ENCODE measurements at places on chromosomes 7 and 10.

GRCh38 chr10:69014171-69014570 is 25.6 kb downstream of the KIFBP start:
- no peak for DNase-seq

GRCh38 chr7:150411606-150412005 is 32.5 kb downstream of the ZNF775 start:
- DNase-seq, result no peak

DNA sequence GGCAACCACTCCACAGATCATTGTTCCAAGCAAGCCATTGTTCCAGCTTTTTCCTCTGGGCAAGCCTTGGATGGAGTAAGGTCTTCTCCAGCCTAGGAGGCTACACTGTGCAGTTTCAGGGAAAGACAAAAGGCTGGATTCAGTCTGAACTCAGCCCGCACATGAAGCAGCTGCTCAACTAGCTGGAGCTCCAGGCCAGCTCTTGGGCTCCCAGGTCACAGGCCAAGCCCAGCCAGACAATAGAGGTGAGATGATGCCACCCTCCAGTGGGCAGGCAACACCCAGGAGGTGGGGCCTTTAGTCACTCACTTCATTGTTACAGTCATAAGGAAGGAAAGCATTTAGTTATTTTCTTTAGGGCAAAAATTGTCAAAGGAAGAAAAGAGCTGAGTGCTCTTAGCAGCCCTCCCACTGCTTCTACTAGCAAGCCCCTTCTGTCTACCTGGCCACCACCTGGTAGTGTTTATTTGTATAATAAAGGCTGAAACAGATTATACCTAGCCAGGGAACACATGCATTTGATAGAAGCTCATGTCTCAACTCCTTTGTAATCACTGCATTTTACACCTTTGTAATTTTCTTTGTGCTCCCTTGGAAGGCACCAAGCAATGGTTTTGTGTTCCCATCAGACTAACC is 253.4 kb downstream of the WDR11 start:
- no peak for DNase-seq

DNA sequence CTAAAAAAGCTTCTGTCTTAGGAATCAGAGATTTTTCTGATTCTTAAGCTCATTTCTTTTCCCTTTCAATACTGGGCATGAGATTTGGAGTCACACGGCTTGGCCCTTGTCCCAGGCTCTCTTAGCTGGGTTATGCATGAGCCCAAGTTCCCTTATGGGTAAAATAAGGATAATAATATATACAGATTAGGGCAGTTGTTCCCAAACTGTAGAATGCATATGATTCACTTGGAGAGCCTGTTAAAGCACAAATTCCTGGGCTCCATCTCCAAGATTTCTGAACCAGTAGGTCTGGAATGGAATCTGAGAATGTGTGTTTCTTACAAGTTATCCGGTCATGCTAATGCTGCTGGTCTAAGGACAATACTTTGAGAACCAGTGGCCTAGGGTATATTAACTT is 154.0 kb downstream of the REEP3 start:
- DNase-seq, result no peak

DNA sequence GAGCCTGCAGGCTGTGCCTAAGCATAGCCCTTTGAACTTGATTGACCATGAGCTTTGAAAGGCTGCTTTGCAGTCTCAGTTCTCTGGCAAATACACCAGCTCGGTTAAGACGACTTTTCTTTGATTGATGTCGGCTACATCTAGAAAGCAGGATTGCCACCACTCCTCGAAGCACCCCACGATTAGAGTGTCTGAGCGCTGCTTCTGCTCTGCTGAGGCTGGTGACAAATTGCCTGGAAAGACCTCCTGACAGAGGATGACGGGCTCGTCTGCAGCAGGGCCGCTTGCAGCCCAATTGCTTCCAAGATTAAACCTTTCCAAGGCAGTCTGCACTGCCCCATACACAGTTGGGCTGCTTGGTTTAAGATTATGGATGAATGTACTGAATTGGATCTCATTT is 182.0 kb downstream of the CUX1 start:
- no peak for DNase-seq

- DNase-seq, result no peak
These were observed 36.0 kb upstream of the RSU1 start for GRCh38 chr10:16853201-16853600.

DNA sequence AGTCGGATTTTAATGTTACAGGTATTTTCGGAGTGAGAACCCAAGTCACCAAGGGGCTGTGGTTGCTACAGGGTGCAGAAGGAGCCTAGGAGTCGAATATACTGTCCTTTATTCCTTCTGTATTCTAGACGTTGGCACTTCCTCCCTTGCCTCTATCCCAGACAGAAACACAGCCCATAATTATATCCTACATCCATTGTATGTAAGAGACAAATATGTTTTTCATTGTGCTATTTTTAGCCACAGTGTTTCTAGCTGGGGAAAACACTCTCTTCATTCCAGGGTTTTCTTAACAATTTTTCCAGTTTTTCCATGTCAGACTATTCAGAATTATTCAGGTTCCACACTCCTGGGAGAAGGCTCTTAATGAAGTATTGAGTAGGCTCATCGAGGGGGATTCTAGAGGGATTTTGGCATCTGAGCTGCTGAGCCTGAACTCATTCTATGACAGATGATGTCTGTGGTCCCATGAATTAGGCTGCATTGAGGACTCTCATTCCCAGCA is 32.6 kb downstream of the KIAA1217 start:
- DNase-seq, result no peak

DNA sequence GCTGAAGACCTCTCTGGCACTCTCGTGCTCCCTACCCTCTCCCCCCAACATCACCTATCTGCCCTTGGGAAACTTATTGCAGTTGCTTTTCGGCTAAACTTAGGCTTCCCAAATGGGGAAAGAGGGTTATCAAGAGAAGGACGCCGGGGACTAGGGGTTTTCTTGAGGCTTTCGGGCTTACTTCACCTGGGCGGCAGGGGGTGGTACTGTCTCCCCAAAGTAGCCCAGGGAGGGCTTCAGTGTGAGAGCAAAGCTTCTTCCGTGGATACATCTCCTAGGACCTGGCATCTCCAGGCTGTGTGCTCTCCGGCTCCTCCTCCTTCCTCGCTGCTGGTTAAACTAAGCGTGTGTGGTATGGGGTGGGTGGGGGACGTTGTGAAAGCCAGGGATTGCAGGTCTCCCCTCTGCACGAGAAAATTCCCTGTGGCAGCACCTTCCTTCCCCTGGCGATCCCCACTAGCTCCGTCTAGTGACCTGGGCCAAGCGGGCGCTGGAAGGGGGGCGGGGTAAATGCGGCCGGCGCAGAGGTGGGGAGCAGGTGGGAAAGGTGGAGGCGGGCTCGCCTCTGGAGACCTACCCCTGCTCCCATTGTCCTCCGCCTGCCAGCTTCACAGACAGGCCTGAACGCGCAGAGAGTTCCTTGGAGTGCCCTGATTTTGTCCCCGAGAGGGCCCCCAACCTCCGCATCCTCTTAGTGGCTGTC is 1.1 kb downstream of the PLXDC2 start:
- DNase-seq, result no peak

GRCh38 chr7:131011432-131011742 is 277.4 kb upstream of the KLF14 start:
- DNase-seq, result no peak

- DNase-seq, result no peak
These were observed 82.4 kb downstream of the APBB1IP start for GRCh38 chr10:26520575-26520974.

- DNase-seq, result no peak
These were observed 50.3 kb downstream of the MAD1L1 start for GRCh38 chr7:2182461-2182860.

DNA sequence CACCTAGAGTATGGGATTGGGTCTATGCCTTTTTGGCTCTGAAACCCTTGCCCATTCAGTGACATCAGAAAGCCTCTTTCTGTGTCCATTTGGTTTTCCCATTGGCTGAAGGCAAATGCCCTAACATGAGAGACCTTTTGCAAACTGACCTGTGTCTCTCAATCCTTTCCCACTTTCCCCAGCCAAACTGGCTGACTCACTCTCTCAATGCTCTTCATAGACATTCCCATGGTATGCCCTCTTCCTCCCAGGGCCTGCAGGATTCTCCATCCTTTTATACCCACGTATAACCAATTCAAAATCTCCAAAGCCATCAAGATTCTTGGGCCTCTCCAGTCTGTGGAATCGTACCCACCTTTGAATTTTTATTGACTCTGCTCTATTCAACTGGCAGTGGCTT is 563.3 kb downstream of the GATA3 start:
- DNase-seq, result no peak

GRCh38 chr10:129411772-129412171 is 55.3 kb upstream of the MGMT start:
- no peak for DNase-seq

DNA sequence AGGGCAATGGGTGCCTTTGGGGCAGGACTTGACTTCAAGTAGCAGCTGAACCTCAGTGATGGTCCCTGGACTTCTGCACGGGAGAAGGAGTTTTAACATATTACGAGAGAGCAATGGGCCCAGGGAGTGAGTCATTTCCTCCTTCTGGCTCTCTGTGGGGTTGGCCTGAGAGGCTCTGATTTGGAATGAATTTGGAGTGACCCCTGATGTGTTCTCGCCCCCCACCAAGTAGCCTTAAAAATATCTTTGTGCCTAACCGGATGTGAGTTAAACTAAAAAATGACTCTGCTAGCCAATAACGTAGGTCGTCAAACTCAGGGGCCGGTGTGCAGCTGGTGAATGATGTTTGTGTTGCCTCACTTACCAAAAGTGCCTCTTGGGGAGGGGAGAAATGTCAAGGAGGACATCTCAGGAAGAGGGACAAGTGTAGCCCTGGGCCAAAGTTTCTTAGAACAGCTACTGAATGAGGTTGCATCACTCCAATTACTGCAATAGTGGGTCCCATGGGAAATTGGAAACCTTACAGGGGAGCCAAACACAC is 656.6 kb downstream of the INHBA start:
- no peak for DNase-seq

GRCh38 chr10:92291616-92291865 is 574 bp downstream of the MARCHF5 start:
- no peak for DNase-seq

GRCh38 chr7:27922907-27923641 is 183.1 kb downstream of the TAX1BP1 start:
- DNase-seq, result no peak

- no peak for DNase-seq
These were observed 4.5 kb downstream of the SAP25 start for GRCh38 chr7:100568896-100569844.

All from stimulated activated CD8-positive, alpha-beta memory T cell treated with anti-CD3 and anti-CD28 coated beads, Interleukin-15, amount 100 ng/mL, for 24 hours (primary cell).